ENCODE measurements at places on chromosomes 6 and 20.

DNA sequence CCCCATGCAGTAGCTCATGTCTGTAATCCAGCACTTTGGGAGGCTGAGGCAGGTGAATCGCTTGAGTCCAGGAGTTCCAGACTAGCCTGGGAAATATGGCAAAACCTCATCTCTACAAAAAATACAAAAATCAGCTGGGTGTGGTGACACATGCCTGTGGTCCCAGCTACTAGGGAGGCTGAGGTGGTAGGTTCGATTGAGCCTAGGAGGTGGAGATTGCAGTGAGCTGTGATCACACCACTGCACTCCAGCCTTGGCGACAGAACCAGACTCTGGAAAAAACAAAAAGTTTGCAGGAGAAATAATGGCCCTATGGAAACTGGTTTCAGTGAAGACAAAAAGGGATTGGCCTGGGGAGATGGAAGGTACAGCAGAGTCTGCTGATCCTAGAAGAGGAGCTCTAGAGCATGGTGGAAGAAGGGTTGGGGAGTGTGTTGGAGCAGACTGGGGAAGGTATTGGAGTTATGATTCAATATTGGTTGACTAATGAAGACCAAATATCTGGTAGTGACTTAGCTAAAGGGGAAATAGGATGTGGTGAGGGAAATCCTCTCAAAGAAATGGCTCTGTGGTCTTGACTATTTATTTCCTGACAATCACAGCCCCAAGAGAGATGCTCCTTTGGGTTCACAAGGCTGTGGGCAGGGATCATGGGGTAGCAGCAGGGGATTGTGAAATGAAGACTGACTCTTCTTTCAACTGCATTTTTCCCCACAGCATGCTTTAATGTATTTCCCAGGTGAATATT lies 281.9 kb downstream of the UTRN start:
- peak; percentile 30 for DNase-seq

GRCh38 chr6:170062209-170062914 lies 228.5 kb downstream of the DLL1 start:
- DNase-seq, result no peak

DNA sequence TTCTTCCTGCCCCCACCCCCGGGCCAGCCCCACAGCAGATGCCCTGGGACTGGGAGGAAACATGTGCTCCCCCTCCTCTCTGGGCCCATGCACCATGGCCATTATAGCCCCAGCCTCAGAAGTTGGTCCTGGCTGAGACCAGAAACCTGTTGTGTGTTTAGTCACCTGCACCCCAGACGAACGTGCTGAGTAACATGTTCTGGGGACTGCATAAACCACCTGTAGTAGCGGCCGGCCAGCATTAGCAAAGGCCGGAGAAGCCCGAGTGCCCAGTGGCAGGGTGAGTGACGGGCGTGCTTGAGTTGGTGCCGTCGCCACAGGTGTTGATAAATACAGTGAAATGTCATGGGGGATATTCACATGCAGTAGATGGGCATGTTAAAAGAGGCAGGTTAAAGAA lies 73.9 kb downstream of the TCP11 start:
- no peak for DNase-seq

- DNase-seq, result no peak
These were observed 10.2 kb downstream of the KCNQ2 start for GRCh38 chr20:63462244-63462643.

DNA sequence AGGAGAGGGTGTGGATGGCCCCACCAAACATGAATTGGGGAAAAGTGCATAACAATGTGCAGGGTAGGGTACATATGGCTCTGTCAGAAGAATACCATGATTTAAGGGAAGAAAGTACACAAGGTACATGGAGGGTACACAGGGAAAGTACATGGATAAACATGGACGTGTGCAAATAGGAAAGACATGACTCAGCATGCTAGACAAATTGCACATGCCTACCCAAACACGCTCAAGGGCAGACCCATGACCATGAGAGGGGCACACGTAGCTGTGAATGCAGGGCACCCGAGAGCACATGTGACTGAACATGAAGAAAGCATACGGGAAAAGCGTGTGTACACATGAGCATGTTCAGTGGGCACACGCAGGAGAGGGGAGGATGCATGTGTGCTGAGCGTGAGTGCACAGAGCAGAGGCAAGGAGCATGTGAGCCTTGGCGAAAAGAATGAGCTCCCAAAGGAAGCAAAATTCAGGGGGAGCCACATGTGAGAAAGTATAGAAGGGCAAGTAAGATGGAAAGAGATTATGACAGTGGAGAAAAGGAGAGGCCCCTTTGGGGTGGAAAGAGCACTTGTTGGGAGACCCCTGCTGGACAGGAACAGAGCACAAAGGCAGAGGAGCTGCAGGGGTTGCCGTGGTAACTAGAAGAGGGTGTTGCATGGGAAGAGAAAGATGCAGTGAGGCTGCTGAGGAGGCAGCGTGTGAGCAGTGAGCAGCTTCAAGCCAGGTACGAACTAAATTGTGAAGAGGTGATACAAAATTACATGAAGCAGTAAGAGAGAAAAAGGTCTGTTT lies 17.8 kb downstream of the OR2H2 start:
- peak; percentile 63 for DNase-seq

DNA sequence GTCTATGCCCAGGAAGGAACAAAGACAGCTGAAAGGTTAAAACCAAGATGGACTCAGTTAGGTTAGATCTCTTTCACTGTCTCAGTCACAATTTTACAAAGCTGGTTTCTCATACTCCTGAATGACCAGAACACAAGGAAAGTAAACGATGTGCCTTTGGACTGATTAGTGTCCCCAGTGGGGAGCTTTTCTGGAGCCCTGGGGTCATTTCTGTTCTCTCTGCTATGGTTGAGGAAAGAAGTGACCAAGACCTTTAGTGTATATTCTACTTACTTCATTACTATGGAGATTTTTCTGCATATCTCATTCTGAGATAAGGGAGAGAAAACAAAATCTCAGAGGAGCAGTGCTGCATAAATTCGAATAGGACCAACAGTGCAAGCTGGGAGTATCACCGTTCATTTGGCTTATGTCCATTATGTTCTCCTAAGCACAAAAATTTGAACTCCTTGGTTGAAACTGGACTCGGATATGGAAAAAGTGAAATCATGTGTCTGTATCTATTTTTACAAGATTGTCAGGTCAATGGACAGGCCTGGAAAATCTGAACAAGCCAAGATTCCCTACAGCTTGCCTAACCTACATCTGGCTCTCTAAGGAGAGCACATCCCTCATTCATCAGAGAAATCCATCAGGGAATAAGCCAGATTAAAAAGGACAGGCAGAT lies 34.4 kb upstream of the ENPP1 start:
- DNase-seq, result no peak

DNA sequence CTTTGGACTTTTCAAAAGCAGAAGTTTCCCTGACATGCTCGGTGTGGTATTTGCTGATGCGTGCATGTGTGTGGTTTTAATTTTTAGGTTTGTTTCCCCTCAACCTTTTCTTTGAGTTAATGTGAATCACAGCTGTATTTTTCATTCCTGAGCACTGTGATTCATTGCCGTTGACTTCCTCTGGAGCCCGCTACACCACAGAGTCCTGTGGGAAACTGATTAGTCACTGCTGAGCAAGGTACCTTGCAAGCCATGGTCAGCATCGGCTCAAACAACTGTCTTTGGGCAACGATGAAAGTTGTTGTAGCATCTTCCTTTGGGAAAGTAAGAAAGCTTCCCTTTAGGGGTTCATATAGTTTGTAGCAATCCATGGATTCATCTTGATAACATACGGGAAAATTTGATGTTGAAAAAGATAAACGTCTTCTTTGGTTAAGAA lies 57.5 kb downstream of the RIN2 start:
- DNase-seq, result peak; percentile 83

DNA sequence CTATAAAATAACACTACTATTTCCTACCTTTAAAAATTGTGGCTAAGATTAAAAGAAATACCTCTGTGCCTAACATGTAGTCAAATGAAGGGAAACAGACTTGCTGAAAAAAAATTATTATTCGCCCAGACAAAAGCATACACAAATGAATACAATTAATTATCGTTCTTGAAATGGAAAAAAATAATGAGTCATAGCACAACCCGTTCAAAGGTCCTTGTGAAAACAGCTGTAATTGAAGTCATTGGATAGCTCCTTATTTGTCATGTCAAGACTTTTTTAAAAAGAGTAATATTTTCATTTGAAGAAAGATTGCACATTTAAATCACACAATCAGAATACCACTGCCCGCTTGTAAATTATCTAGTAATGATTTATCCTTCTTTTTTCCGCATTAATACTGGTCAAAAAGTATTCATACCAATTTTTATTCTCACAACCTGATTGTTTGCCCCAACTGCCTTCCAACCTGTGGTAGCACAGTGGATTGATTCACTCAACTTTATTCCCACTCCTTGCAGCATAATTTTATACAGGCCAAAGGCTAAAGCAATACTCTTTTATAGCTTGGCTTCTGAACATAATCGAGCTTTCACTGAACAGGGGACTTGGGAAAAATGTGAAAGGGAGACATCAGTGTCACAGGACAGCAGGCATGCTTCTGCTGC lies 655.2 kb upstream of the MAP3K7 start:
- no peak for DNase-seq

- DNase-seq, result no peak
These were observed 679.5 kb upstream of the NRSN1 start for GRCh38 chr6:23446469-23446967.

- DNase-seq, result no peak
These were observed 104.9 kb upstream of the SYNDIG1 start for GRCh38 chr20:24364482-24364881.

DNA sequence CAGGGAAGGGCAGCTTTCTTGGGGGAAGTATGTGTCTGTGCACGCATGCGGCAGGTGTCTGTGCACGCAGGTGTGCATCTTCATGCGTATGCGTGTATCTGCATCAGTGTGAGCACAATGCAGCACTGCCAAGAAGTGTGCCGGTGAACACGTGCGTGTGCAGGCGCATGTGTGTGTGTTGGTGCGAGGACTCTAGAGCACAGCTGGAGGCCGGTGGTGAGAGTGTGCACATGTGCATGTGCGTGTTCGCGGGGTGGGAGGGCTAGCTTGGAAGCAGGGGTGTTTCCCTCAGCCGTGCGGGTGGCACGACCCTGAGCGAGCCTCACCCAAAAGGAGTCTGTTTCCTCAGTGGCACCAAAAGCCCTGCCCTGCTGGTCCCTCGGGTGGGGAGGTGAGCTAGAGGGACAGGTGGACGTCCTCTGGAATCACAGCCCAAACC lies 7.5 kb downstream of the SLC17A9 start:
- no peak for DNase-seq

DNA sequence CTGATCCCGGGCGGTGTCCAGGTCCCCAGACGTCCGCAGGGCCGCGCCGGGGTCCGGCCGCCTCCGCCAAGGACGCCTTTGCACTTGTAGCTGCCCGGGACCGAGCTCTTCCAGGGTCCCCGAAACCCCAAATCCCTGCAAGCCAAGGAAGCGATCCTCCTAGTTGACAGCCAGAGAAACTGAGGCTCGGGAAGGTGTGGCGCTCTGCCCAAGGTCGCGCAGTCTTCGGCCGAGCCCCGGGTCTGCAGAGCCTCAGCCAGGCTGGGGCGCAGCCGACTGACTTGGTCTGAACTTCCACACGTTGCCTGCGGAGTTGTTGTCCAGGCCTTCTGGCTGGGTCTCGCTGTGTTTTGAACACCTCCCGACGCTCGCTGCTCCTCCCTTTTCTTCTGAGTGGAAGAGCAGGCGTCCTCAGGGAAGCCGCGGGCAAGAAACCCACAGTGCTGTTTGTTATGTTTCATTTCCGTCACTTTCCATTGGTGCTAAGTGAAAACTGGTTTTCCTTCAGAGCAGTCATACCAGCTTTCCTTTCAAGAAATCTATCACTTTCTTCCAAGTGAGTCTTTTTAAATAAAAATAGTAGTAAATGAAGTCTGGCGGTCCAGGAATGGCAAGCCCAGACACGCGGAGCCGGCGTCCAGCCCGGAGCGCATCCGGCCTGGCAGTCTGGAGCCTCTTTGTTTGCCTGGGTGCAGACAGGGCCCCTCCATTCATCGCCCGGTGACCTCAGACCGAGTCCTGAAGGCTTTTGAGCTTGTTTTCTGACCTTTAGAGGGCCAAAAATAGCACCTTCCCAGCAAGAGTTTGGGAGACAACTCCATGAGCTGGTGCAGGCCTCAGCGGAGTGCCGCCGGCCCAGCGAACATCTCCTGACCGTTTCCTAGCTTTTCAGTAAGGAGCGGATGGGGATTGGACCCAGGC lies 698 bp downstream of the FAM210B start:
- no peak for DNase-seq

GRCh38 chr6:35919827-35920751 lies 809 bp downstream of the SRPK1 start:
- DNase-seq, result peak; percentile 68

DNA sequence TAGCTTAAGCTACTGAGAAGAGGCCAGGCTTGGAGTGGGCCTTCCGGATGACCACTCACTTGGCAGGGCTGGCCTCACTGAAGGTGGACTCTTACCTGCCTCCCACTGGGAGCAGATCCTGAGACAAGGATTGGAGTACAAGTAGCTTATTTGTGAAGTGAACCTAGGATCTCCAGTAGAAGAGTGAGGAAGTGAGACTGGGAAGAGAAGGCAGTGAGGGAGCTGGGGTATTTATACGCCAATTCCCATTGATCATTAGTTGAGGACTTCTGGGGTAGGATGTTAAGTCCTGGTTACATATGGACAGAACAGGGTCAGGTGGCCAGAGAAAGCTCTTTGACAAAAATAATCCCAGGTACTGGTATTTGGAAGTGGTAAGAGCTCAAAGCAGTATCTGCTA lies 32.3 kb upstream of the RNF24 start:
- DNase-seq, result no peak

DNA sequence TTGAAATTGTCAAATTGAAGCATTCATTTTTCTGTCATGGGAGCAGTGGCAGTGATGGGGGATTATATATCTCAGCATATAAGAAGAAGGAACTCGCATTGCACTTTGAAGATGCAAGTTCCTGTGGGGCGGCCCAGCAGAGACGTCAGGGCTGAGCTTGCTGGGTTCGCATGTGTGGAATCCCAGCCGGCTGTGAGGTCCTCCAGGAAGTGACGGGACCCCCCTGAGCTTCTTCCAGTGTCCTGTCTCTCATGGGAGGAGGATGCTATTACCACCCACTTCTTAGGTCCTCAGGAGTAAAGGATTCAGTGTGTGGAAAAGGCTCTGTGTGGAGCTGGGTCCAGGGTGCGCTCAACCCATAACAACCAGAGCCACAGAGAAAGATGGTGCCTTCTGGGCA lies 201.2 kb downstream of the CDH4 start:
- no peak for DNase-seq

GRCh38 chr6:170097505-170098427 lies 193.1 kb downstream of the DLL1 start:
- DNase-seq, result no peak

DNA sequence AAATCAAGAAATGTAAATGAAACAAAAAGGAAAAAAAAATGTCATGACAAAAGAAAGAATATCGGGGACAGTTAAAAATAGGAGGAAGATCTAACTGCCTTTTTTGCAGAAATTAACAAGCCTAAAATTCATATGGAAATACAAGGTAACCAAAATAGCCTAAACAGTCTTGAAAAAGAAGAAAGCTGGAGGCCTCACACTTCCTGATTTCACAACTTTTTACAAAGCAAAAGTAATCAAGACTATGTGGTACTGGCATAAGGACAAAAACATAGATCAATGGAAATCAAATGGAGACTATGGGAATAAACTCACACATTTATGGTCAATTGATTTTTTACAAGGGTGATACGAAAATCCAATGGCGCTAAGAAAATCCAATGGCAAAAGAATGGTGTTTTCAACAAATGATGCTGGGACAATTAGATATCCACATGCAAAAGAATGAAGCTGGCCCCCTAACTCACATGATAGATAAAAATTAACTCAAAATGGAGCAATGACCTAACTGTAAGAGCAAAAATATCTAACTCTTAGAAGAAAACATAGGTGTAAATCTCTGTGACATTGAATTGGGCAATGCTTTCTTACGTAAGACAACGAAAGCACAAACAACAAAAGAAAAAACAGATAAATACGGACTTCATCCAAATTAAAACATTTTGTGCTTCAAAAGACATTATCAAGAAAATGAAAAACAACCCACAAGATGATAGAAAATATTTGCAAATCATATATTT lies 24.5 kb downstream of the MAP3K5 start:
- no peak for DNase-seq

Measured in Karpas-422 (cell line).